ENCODE measurements at places on chromosomes 11 and 22. TPM values are rescaled to one million over a fixed set of nuclear protein-coding genes. Genes with fewer than 3 reads are reported as not detected.

DNA sequence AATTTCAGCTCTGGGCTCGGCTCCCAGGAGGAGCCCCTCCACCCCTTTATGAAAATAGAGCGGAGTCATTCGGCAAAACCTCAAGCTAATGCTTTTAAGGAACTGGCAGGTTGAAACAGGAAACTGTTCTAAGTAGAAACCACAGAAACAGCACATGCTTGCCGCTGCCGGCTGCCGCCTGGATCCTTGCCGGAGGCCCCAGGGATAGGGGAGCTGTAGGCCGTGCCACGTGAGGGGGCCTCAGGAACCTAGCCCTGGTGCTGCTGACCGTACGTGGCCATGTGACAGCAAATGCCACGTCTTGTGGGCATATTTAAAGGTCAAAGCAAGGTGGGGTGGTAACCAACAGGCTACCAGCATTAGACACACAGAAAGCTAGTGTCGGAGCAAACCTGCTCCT, 77.9 kb upstream of the TIMP3 start:
- DNase-seq = peak; percentile 77

GRCh38 chr22:40727070-40727963, 48.0 kb downstream of the MCHR1 start:
- DNase-seq = peak; percentile 57

GRCh38 chr11:46458491-46458890, 66.9 kb upstream of the CHRM4 start:
- no peak for DNase-seq

DNA sequence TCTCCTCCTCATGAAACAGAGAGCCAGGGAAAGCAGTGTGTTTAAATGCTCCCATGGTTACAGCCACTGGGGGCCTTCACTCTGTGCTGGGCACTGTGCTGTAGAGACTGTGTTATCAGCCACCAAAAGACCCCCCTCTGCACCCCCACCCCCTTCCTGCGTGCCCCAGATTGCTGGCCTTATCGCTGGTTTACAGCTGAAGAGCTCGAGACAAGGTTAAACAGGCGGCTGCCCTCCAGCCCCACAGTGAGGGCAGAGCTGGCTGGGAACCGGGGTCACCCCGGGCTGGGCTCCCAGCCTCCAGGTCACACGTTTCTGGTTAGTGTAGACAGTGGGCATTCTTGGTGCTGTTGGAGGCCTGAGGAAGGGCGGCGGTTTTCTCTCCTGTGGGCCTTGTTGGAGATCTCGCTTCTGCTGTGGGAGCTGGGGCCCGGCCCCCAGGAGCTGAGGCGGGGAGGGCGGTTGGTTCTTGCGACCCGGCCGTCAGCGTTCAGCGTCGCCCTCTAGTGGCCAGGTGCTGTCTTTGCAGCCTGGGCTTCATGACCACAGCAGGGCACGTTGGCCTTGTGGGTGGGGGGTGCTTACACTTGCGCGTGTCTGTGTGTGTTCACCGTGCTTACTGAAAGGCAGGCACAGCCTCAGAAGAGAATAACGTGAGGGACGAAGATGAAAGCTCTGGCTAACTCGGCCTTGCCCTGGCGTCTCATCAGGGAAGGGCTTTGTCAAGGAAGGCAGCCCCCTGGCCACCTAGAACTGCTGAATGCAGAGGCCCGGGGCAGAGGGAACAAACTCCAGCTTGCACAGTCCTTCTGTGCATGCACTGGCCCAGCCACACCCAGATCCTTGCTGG, 40.8 kb downstream of the TBC1D22A start:
- DNase-seq = peak; percentile 87

SVIP gene
- total RNA-seq = 15.7 TPM

OR51M1 gene
- not detected for total RNA-seq

F2 gene
- total RNA-seq = not detected

CEP164 gene
- total RNA-seq = 16.1 TPM

GAS2 gene
- total RNA-seq = not detected

OR8G5 gene
- not detected for total RNA-seq

OR52N4 gene
- total RNA-seq = 0.89 TPM

Measured in upper lobe of left lung (tissue), 6 donors.